ENCODE measurements at places on chromosomes 7 and 10.

- DNase-seq = no peak
Observed at GRCh38 chr7:7688956-7689355, 29.5 kb downstream of the RPA3 start.

DNA sequence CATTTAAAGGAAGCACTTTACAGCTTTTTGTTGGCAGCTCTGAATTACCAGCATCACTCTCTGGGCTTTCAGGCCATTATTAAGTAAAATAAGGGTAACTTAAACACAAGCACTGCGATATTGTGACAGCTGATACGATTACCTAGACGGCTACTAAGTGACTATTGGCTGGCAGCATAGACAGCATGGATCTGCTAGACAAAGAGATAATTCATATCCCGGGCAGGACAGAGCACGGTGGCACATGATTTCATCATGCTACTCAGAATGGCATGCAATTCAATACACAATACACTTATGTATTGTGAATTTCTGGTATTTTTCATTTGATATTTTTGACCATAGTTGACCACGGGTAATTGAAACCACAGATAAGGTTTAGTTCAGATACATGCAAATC, 522.0 kb upstream of the LRRN3 start:
- DNase-seq = no peak

DNA sequence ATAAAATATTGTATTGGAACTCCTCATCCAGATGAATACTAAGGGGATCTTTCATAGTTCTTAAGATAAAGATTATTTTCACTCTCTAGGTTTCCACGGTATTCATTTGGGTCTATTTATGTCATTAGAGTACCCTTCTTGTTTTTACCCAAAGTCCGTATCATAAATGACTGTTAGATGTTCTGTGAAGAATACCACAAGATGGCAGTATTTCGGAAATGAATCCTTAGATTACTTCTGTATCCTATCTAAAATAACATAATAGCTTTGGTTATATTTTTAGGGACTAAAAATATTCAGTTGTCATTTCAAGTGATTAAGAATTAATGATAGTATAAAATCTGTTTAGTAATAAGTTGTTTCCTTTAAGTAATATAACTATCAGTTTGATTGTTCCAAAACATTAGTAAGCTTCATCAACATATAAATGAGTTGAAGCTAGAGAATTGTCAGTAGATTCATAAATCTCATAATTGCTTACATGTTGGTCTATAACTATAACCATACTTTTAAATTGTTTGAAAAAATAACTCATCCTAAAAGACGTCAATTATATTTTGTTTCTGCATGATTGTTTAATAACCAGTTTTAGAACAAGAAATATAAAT, 337.5 kb upstream of the KCND2 start:
- no peak for DNase-seq

GRCh38 chr10:34589275-34589674, 225.8 kb downstream of the PARD3 start:
- no peak for DNase-seq

DNA sequence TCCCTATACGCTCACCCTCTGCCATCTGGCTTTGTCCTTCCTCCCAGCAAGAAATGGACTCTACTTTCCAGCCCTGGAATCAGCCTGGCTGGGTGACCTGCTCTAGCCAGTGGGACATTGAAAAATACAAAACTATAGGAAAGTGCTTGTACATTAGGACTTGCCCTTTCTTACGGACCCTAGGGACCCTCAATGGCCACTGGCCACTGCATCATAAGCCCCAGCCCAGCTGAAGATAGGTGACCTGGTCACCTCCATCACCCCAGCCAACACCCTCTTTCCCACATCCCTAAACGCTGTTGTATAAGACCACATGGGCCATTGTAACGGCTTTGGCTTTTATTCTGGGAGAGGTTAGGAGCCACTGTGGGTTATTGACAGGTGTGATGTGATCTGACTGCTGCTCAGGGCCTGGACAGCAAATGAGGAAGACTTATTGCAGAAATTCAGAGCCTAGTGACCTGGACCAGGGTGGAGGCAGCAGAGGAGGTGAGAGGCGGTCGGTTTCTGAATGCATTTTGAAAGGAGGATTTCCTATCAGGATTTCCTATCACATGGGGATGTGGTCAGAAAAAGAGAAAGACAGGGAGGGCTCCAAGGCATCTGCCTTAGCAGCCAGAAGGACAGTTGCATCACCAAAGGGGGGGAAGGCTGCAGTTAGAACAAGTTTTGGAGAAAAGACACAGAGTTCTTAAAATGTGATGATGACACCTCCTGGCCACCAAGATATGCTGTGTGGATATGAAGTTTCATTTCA, 2.2 kb upstream of the LMBR1 start:
- DNase-seq = no peak

DNA sequence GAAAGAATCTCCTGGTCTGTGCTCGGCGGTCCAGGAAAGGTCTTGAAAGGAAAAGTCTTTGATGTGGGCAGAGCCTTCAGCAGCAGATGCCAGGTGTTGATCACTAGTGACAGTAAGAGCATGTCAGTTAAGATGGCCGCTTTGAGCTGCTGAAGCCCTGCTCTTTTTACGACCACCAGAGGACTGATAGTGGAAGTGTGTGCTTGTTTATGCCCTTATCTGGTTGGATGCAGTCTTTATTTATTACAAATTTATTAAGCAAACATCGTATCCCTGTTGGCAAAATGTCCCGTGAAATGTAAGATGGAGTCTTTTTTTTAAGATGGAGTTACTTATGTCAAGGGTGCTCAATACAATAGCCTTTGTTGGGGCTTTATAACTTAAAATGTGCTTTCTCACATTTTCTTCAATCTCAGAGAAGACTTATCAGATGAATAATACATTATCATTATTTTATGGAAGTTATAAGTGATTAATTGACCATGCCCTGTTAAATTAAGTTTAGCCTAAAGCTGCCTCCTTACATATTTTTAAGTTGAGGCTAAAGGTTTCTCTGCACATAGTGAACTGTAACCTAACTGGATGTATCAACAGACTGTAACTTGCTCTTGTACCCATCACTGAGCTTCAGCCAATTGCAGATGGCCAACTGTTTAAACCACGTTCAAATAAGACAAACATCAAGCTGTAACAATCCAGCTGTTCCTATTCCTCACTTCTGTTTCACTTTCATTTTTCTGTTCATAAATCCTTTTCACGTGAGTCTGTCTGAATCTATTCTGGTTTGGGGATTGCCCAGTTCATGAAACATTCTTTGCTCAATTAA, 97.4 kb upstream of the PIK3CG start:
- no peak for DNase-seq

GRCh38 chr10:95260397-95260881, 30.4 kb downstream of the PDLIM1 start:
- DNase-seq = peak; percentile 81
